RPMI7951 (cell line): ENCODE measurements at places on chromosomes 1 and 21.
A peak's percentile ranks its signal among the peaks of the same experiment; 100 is the strongest.

DNA sequence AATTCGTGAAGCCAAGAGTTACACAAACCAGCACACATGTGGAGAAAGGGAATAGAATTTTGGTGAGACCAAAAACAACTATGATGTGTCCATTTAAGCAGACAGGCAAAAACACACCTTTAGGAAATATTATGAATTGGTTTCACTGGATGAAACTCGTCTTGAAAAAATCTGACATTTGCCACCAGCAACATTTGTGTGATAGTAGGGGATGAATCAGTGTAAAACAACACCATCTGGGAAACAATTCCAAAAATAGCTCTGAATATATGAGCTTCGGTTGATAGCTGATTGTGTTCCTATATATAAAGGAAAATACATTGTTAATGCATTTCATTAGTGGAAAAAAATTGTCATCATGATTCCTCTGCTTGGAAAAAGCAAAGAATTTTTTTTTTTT lies 327.8 kb downstream of the PAPPA2 start:
- DNase-seq = no peak

- peak; percentile 84 for DNase-seq
These were observed 145.6 kb downstream of the FMN2 start for GRCh38 chr1:240237305-240237721.

GRCh38 chr1:64917328-64917861 lies 49.0 kb downstream of the JAK1 start:
- peak; percentile 91 for DNase-seq

DNA sequence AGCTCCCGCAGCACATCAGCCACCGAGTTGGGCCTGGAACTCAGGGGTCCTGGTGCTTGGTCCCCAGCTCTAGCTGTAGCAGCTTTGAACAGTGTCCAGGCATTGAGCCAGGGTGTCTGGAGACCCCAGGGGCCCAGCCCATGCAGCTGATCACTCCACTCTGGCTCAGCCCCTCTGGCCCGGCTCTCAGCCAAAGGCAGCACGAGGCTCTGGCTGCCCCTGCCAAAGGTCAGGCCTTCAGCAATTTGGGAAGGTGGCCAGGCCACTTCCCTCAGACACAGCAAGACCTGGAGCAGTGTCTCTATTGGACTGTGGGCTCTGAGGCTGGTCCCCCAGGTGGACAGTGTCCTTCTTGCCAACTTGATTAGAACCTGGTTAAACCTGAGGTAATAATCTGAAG lies 34.4 kb upstream of the RNF19B start:
- no peak for DNase-seq

GRCh38 chr1:22755641-22756040 lies 45.0 kb downstream of the EPHB2 start:
- no peak for DNase-seq

- peak; percentile 45 for DNase-seq
These were observed 24.3 kb downstream of the PER3 start for GRCh38 chr1:7808253-7808844.
